IPS DF 19.7 (cell line): ENCODE measurements at places on chromosomes 4 and X.

- DNase-seq, result no peak
Observed at GRCh38 chrX:22365460-22365859, 92.7 kb downstream of the CBLL2 start.

- DNase-seq, result no peak
Observed at GRCh38 chr4:33592701-33593100, 2651.6 kb downstream of the ARAP2 start.

DNA sequence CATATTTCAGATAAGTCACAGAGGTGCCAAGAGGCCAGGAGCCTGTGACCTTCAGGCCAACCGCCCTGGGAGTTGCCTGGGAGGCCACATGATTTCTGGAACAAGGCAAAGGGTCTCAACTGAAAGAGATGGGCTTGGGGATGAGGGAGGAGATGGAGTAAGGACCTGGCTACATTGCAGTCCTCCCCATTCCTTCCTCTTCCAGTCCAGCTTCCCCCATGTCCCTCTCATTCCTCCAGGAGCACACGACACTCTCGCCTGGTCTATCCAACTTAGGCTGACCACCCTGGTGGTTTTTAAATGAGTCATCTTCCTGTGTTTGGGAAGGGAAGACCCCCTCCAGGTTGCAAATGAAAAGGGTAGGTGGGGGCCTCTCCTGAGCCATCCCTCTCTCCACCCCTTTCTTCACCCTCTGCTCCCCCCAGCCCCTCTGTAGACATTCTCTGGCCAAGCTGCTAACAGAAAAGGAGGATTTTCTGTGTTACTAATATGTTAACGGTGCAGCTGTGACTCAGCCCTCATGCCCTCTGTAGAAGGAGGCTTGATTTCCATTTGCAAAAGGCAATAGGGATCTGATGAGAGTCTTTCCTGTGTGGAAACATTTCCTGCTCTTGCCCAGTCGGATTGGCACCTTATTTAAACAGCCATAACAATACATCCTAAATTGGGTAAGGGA lies 79.2 kb downstream of the RTL5 start:
- DNase-seq, result peak; percentile 54

DNA sequence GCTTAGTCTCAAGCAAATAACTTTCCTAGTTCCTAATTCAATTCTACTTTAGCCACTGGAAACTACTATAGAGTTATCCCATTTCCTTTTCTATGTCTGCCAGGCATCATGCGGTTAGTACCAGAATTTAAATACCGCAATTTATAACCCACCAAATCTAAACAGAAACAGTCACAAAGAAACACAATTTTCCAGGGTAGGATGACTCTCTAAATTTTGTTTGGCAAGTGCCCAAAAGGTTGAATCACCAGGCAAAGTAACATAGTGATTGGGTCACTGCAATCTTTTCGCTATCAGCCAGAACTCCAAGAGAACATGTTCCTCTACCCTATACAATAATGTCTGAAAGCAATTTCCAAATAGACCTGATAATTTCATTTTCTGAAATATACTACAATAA lies 240.2 kb upstream of the GRIA3 start:
- DNase-seq, result no peak

GRCh38 chrX:154490021-154490413 lies 412 bp downstream of the SLC10A3 start:
- no peak for DNase-seq

DNA sequence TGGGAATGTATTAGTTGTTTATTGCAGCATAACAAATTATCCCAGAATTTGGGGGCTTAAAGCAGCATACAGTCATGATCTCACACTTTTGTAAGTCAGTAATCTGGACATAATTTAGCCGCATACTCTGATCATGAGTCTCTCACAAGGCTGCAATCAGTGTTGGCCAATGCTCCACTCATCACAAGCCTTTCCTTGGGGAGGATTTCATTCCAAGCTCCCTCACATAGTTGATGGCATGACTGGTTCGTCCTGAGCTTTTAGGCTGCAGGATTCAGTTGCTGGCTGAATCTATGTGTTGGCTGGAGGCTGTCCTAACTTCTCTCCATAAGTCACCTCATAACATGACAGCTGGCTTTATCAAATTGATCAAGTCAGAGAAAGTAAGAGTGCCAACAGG lies 1568.6 kb upstream of the PCDH7 start:
- no peak for DNase-seq
